ENCODE measurements at places on chromosomes 3 and 15.

GRCh38 chr15:45802140-45802539, 167.3 kb downstream of the SQOR start:
- no peak for DNase-seq

DNA sequence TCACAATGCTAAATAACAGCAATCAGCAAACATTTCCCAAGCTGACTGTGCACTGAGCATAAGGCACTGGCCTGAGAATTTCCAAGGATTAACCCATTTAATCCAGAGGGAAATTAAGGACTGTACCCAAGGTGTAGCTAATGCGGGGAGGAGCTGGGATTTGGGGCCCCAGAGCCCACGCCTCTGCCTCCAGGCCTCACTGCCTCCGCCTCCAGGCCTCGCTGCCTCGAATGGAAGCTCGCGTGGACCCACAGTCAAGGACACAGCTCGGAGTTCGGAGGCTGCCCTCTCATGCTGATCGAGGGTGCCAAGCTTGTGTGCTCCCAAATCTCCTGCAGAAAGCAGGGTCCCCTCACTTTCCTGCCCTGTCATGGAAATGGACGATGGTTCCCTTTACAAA, 76.5 kb upstream of the SNRPA1 start:
- DNase-seq: no peak

DNA sequence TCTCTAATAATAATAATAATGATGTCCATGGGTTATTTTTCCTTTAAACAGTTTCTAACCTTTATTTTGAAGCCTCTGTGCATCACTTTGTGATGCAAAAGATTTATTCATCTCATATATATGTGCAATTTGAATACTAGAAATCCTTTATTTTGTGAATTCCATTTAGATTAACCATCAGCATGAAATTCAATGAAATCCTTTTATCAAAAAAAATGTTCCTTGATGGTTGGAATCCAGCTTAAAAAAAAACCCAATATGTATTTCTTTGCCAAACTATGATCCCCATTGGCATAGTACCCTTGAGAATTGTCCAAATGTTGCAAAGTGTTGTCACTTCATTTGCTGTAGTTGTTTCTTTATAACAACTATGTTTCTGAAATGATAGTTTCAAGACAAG, 7.4 kb downstream of the TBC1D23 start:
- DNase-seq: no peak

DNA sequence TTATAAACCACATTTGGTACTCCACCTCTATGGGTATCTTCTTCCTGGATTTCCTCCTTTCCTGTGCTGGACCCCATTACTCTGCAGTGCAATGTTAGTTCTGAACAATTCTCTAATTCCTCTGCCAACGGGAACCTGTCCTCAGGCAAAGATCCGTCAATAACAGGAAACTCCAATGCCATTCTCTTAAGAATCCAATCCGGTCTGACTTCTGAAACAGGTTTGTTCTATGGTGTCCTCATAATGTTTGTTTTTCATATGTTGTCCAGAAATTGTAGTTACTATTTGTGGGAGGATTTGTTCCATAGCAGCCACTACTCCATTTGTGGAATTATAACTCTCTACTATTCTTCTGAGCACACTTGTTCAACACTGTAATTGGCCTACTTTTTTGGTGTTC, 112.7 kb downstream of the TBL1XR1 start:
- no peak for DNase-seq

GRCh38 chr3:110006913-110007312, 669.6 kb upstream of the DPPA4 start:
- no peak for DNase-seq

- DNase-seq: no peak
Measured at GRCh38 chr3:22634433-22634832, 568.7 kb upstream of the UBE2E2 start.

DNA sequence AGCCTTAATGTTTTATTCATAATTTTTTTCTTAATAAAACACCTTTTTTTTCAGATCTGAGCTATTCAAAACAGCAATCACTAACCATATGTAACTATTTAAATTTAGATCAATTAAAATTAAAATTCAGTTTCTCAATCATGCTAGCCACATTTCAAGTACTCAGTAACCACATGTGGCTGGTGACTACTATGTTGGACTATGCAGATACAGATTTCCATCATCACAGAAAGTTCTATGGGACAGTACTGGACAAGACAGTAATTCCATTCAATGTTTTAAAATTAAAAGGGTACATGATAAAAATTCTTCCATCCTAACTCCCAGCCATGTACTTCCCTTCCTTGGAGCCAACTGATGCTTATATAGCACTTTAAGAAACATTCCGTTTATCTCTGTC, 119.3 kb downstream of the GLDN start:
- no peak for DNase-seq

GRCh38 chr3:72860846-72861245, 12.6 kb upstream of the SHQ1 start:
- DNase-seq: no peak

DNA sequence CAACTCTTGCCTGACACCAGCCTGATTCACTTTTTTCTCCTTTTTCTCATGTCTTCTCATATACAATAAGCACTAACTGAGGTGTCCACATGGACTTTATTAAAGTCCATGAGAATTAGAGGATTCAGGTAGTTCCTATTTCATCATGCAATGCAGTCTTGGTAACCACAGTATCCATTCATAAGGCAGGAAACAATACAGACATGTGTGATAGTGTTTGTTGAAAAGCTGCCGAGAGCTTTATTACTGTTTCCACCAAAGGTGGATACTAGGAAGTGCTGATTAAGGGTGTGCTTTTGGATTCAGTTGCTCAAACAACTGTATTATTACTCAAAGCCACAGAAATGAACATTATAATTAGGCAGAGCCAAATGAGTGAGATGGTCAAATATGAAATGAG, 5.3 kb downstream of the CASR start:
- DNase-seq: no peak

DNA sequence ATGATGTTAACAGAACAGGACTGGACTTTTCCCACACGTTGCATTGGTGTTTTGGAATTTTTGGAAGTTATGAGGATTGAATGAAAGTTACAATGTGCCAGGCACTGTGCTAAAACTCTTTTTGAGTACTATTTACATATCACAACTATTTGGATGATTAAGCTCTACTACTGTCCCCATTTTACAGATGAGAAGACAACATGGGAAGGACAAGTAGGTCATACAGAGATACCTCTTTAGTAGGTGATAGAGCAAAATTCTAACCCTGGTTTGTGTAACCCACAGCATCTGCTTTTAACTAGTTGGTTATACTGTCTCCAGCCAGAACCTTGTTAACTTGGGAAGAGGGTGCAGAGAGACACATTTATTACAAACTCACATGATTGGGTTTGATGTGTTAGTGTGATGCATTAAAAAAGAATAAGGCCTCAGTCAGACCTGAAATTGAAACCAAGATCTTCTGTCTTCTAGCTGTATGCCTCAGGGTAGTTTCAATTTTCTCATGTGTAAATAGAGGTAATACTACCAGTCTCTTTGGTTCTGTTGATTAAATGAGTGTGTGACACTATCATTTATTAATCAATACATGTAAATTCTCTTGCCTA, 1.4 kb downstream of the NDUFB4 start:
- no peak for DNase-seq

GRCh38 chr15:39365873-39366272, 215.0 kb upstream of the THBS1 start:
- DNase-seq: no peak

DNA sequence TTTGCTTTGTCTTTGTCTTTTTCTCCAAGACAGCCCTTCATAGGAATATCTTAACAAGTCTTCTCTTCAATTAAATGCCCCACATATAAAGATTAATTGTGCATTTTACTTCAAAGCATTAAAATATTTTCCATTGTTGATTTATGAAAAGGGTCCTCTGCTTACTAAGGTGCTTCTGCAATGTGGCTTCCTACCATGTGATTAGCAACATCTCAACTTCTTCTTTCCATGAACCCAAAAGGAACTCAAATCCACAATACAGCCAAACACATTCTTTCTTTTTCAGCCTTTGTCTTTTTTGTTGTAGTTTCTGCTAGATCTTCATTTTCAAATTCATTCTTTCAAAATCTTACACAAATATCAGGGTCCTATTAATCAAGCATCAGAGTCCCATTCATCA, 309.2 kb downstream of the NSUN3 start:
- no peak for DNase-seq

DNA sequence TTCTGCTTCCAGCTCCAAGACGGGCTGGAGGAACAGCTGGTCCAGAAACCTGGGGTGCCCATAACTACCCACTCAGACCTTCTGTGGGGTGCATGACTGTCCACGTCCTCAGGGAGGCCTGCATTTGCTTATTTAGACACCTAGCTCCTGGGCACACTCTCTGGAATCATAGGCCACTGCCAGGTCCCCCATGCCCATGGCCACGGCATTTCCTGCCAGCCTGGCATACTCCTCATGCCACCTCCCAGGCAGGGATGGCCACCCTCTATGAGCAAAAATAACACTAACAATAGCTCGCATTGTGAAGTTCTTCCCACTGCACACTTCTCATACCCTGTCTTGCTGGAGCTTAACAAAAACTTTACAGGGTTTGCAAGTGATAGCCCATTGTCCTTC, 166.9 kb upstream of the TPM1 start:
- DNase-seq: no peak

GRCh38 chr15:71237456-71238188, 122.4 kb downstream of the THSD4 start:
- DNase-seq: no peak

GRCh38 chr15:75836959-75837334, 6.3 kb upstream of the UBE2Q2 start:
- no peak for DNase-seq

GRCh38 chr3:169668957-169669741, 5.6 kb upstream of the MECOM start:
- peak; percentile 59 for DNase-seq

- DNase-seq: no peak
Measured at GRCh38 chr3:176971613-176972174, 225.6 kb downstream of the TBL1XR1 start.

DNA sequence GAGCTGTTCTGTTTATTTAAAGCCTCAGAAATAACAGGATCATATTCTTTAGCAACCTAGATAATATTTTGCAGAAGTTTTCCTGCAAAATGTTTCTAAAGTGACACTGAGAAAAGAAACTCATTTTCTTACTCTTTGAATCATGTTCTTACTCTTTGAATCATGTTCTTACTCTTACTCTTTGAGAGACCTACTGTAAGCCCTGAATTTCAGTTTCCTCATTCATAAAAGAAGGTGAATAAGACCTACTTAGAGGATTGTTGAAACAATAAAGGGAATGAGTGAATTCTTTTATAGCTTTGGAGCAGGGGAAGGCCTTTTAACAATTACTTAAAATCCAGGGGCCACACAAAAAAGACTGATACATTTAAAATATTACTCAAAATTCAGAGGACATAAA, 221.7 kb upstream of the CMC1 start:
- DNase-seq: no peak

- DNase-seq: no peak
Measured at GRCh38 chr3:80618295-80619256, 850.8 kb upstream of the ROBO1 start.

GRCh38 chr3:46845860-46846623, 17.2 kb downstream of the MYL3 start:
- peak; percentile 70 for DNase-seq

GRCh38 chr3:1200371-1200770, 107.5 kb downstream of the CNTN6 start:
- no peak for DNase-seq

Data from neuronal stem cell (in vitro differentiated cells).